Right kidney (tissue), 9 donors: ENCODE measurements at places on chromosomes 7 and 10.

GRCh38 chr10:50993771-50994251, 80.5 kb upstream of the PRKG1 start:
- DNase-seq = no peak

DNA sequence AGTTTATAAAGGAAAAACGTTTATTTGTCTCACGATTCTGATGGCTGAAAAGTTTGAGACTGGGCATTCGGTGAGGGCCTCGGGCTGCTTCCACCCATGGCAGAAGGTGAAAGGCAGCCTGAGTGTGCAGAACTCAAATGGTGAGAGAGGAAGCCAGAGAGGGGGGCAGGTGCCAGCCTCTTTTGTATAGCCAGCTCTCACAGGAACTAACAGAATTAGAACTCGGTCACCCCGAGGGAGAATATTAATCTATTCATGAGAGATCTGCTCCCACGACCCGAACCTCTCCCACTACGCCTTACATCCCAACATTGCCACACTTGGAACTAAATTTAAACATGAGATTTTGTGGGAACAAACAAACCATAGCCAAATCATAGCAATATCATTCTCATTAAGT, 112.6 kb downstream of the ZPBP start:
- peak; percentile 8 for DNase-seq

GRCh38 chr7:30968747-30969603, 5.2 kb downstream of the GHRHR start:
- DNase-seq = no peak

DNA sequence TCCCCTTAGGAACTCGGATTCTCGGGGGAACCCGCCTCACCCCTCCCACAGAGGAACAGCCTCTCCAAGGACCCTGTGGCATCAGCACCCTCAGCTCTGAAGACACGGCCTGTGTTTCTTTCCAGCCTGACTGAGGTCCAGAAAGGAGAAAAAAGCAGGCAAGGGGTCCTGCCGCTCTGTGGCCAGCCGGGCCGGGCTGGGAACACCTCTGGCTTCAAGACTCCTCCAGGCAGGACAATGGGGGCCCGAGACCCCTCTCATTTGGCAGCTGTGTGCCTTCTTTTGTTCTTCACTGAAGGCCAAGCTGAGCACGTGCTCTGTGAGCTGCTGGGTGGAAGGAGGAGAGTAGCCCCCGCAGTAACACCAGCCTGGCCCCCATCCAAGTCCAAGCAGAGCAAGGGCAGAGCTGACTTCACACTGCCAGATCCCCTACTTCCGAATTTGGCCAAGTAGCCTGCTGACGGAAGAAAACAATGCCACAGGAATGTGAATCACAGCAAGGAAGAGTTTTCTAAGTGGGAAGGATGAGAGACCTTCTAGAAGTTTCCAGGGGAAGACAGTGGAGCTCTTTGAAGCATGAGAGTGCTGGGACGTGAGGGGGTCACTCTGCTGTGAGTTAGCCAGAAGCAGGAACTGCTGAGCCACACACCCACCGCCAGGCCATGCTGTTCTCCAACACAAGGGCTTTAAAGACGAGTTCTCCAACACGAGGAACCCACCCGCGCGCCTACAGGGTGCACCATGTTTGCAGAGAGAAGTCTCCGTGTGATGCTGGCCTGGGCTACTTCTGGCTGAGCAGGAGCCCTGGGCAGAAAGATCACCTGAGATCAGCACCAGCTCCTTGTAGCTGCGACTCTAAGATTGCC, 3.1 kb downstream of the CNPY1 start:
- no peak for DNase-seq

DNA sequence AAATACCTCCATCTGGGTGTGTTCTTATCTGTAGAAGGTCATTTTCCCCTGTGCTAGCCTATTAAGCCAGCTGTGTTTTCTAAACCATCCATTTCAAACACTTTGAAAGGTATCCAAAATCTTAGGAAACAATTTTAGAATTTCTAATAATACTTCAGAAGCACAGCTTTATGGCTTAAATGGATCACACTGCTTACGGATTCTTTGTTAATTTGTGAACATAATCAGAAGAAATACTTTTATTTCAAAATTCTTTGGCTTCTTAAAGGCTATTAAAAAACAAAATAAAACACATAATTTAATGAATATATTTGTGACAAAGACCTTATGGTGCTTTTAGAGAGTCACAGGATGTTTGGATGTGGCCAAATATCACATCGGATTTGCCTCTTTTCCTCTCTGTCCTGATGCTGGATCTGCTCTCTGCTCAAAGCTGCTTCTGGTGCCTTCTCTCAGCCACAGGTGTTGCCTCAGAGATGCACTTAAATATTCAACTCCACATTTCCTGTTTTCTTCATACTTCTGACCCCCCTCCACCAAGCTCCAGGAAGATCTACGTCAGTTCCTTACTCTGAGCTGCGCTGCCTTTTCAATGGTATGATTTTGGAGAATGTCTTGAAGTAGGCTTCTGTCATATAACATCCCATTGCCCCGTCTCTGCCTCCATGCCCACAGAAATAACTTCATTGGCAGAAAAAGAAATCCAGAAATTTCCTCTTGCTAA, 230.6 kb downstream of the MLLT10 start:
- no peak for DNase-seq

- DNase-seq = no peak
Observed at GRCh38 chr7:120043250-120043649, 229.7 kb upstream of the KCND2 start.

DNA sequence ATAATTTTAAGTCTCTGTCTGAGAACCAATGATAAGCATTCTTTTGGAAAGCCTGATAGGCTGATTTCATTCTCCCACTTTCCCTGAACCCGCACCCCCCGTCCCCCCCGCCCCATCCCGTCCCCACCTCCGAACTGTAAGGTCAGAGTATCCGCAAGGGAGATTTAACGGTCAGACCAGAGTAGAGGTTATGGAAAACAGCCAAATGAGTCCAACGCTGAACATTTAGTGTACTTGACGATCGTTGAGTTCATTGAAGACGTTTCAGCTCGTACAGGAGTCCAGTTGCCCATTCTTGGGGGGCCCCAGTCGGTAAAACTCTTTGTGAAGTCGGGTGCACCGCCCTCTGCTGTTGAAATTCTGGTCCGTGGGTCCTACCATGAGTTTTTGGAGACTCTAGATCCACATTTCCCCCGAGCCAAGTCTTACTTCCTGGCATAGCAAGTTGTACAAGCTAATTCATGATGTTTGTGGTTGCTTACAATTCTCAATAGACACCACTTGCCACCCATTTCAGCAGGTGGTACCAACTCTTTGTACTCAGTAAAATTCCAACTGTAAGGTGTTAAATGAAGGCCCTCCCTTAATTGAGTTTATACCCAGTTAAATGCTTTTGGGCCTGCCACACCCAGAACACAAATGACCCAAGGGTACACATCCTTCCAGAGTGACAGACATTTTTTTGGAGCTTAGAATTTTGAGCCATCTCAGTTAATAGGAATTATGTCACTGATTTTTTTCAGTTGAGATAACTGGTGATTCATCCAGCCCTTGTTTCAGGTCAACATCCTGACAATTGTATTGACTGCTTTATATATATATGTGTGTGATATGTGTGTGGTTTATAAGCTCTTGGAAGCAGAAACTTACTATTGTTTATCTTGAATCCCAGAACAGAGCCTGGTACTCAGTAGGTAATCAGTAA, 1.2 kb downstream of the MARCHF5 start:
- DNase-seq = peak; percentile 47

DNA sequence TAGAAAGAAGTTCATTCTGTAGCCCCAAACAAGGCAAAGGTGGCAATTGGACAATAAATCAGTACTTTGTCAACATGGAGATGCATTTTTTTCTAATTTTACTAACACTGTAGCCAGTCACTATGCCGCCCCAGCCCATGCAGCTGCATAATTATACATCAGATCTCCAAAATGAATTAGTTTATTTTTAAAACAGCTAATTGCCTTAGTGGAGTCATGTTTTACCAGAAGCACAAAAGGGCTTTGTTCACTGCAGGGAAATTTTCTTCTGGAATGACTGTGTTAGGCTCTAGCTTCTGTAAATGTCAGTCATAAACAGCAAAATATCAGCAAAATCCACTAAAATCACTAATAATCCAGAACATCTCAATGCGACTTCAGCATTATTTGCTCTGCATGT, 20.1 kb upstream of the HDAC9 start:
- DNase-seq = no peak

DNA sequence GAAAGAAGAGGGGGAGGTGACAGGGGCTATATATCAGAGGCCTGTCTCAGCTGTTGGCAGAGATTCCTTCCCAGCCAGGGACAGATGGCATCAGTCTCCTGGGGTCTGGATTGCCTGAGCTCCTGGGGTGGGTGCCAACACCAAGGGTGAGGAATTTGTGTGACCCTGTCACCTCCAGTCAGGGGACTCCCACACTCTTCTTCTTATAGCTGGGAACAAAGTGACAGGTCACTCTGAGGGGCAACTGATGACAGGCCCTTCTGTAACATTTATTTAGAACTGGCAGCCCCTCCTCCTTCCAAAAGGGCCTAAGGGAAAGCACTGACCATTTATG, 53.7 kb upstream of the DUSP5 start:
- no peak for DNase-seq

DNA sequence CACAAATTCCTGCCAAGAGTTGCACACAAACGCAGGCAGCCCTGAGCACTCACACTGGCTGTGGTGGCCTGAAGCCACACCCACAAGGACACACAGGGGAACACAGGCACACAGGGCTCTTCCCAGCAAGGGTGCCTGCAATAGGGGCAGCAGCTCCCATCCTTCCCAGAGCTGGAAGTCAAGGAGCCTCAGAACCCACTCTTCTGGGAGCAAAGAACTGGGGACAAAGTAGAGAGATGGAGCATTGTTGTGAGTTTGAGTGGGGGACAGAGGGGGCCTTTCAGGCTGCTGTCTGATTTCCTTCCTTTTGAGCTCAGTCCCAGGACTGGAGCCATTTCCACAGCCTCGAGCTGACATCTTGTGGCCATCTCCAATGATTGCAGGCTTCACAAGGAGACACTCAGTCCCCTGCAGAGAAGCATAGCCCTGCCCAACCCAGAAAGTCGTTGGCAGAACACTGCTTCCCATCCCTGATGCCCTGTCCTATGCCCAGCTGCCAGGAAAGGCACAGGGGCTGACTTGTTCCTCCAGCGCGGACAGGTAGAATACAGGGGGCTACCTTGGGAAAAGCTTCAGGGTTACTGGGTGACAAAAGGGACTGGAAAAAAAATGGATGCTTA, 34.4 kb upstream of the SLF2 start:
- DNase-seq = peak; percentile 79

DNA sequence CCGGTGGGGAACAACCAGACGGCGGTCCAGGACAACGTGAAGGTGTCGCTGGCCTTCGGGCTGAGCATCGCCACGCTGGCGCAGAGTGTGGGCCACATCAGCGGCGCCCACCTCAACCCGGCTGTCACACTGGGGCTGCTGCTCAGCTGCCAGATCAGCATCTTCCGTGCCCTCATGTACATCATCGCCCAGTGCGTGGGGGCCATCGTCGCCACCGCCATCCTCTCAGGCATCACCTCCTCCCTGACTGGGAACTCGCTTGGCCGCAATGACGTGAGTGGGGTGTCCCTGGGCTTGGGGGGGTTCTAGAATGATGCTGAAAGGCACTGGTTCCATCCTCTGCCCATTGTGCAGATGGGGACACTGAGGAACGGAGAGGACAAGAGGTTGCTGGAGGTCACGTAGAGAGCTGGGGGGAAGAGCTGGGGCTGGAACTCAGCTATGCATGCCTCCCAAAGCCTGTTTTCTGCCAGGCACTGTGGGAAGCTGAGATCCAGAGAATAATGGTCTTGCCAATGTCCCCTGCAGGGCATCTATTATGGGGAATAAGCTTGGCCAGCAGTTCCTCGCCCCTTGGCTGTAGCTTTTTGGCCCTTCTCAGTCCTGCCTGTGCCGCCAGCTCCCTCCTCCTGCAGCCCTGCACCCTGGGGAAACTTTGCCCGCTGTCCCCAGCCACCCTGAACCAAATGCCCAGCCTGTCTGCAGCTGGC, 523 bp downstream of the AQP1 start:
- no peak for DNase-seq

- no peak for DNase-seq
Observed at GRCh38 chr7:65839846-65840245, 33.0 kb upstream of the VKORC1L1 start.

DNA sequence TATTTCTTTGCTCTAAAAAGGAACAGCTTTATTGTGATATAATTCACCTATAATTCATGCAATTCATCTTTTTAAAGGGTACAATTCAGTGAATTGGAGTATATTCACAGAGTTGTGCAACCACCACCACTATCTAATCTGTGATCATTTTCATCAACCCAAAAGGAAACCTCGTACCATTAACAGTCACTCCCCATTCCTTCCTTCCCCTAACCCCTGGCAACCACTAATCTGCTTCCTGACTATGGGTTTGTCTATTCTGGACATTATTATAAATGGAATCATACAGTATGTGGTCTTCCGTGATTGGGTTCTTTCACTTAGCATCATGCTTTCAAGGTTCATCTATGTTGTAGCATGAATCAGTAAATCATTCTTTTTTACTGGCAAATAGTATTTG, 52.3 kb downstream of the MKI67 start:
- DNase-seq = no peak

DNA sequence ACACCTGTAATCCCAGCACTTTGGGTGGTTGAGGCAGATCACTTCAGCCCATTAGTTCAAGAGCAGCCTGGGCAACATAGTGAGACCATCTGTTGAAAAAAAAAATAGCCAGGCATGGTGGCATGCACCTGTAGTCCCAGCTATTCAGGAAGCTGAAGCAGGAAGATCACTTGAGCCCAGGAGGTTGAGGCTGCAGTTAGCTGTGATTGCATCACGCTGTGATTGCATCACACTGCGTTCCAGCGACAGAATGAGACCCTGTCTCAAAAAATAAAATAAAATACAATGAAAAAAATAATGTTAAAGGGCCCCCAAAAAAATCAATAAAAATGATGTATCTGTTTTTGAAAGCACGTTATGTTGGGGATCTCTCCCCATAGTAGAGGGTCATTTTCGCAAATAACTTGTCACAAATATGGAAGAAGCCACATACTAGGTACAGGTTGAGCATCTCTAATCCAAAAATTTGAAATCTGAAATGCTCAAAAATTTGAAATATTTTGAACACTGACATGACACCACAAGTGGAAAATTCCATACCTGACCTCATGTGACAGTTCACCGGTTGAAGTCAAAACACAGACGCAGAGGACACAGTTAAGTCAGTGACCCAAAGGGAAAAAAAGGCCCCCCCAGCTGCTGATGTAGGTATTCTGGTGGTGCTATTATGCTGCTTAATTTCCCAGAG, 9.5 kb downstream of the CISD1 start:
- no peak for DNase-seq

GRCh38 chr10:84077768-84078167, 61.5 kb upstream of the GHITM start:
- no peak for DNase-seq

DNA sequence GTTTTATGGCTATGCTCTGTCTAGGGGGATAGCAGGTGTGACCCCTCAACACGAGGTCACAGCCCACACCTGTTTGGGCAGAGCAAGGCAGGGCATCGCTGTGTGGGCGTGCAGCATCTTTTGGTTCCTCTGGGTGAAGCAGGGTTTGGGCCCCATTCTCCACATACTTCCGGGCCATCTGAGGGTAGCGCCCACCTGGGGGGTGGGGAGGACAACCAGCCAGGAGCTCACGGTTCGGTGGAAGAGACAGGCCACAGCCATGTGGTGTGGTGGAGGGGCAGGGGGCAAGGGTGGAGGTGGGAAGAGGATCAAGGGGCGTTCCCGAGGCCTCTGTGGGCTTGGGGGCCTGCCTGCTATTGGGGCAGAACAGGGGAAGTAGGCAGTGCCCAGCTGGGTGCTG, 2.4 kb downstream of the SH2B2 start:
- no peak for DNase-seq

GRCh38 chr7:132240821-132241422, 335.3 kb downstream of the PLXNA4 start:
- no peak for DNase-seq

GRCh38 chr7:1712907-1713501, 42.9 kb downstream of the ELFN1 start:
- no peak for DNase-seq

GRCh38 chr10:45421221-45422097, 47.4 kb downstream of the ALOX5 start:
- DNase-seq = no peak
